Thoracic aorta (tissue), 2 donors: ENCODE measurements at places on chromosomes 13 and 19.

DNA sequence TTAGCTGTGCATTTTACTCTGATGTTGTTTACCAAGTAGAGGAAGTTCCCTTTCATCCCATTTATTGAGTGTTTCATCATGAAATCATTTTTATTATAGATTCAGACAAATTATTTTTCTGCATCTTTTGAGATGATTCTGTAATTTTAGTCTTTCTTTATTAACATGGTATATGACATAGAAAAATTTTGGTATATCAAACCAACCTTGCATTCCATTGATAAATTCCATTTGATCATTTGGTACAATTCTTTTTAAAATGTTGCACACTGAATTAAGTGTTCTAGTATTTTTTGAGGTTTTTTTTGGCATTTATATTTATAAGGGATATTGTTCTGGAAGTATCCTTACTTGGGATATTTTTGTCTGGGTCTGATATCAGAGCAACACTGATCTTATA, 308.4 kb downstream of the DLEU7 start:
- DNase-seq, result no peak

- no peak for DNase-seq
Observed at GRCh38 chr19:1027650-1028061, 1.2 kb downstream of the CNN2 start.

DNA sequence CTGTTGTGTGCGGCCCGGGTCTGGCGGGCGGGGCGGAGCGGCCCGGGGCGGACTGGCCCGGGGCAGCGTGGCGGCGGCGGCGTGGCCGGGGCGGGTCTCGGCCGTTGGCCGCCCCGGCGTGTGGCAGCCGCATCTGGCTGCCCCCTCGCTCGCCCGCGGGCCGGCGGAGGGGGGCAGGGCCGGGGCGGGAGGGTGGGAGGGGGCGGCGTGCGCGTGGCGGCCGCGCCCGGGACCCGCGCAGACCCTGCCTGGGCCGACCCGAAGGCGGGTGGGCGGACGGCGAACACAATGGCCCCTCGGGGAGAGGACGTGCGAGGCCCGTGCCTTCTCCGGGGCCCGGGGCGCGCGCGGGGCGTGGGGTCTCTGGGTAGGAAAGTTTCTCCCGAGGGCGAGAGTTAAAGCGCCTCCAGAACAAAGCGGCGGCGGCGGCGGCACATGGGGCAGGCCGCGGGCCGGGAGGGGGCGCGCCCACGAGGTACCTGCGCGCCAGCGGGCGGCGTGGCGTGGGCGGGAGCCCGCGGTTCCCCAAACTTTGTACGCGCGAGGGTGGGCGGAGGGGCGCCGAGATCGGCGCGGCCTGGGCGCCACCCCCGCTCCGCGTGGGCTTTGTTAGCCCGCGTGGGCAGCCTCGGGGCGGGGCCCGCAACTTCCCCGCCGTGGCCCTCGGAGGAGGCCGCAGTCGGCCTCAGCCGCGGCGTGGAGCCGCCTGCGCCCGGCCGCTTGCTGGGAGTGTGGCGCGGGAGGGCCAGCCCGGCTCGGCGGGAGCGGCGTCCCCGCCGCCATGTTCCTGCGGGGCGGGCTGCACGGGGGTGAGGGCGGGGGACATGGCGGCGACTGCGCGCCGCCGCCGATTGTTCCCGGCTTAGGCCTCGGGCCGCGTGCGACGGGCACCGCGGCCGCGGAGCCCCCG, 764 bp downstream of the MIR17HG start:
- DNase-seq, result no peak

GRCh38 chr13:65763811-65764210, 1466.3 kb downstream of the PCDH9 start:
- DNase-seq, result no peak

DNA sequence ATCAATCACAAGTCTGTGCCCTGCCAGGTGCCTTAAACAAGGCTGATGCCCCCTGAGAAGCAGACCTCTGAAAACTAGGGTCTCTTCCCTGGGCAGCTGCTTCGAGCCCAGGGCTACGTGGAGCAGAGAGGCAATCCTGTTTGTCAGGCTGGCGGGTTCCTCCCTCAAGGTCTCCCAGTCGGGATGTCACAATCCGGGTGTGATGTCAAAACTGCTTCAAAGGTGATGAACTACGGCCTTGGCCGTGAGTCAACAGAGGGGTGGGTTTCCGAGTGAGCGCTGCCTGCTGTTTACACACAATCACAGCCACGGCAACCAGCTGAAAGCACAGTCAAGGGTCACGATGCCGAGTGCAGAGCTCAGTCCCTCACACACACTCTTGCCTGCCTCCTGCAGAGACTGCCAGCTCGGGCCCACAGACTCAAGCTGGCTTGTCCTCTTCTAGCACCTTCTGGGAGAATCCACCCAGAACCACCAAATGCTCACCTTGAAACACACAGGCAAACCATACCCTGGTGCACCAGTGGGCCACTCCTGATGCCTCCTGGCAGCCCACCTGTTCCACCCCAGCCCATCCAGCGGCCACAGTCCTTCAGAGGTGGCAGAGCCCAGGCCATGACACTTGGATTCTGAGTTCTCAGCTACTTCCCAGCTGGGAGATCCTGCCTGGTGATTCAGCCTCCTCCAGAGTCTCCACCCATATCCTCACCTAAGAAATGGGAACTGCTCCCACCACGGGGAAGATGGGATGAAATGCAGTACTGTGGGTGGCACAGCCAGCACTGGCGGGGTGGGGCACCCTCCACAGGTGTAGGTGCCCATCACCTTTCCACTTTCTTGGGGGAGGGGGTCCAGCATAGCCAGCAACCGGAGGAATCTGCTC, 6.8 kb downstream of the ELL start:
- DNase-seq, result no peak

DNA sequence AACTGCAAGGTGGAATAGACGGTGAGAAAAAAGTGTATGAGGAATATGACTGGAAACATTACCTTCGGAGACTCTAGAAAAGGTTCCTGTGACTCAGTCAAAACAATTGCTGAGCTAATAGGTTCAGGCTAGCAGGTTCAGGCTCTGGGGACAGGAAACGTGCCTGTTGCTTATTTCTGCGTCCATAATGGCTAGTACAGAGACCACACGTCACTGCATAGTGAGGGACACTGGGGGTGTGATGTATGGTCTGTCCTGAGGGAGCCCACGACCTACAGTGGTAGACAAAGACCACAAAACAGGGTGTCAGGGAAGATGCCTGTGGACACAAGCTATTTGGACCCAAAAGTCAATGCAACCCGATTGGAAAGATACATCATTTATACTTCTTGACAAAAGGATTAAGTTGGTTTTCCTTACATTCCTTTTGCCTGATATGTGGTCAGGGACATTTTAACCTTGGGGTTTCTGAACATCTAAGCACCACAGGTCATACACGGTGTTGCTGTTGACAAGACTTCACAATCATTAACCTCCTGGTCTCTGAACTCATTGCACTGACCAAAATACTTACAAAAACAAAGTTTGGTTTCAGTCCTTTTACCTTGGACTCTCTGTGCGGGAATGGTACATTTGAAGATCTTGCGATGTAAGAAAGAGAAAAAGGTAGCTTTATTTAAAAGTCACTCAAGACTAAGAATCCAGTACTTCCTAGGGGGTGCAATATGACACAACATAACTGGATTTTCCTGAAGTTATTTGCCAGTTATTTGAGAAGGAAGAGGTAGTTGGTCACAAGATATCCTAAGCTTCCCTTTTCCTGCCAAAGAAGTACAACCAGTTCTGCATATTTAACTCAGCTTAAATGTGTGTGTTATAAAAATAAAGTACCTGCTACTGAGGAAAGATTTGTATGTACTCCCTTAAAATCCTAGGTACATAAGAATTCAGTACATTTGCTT, 20.0 kb downstream of the CRYL1 start:
- no peak for DNase-seq

DNA sequence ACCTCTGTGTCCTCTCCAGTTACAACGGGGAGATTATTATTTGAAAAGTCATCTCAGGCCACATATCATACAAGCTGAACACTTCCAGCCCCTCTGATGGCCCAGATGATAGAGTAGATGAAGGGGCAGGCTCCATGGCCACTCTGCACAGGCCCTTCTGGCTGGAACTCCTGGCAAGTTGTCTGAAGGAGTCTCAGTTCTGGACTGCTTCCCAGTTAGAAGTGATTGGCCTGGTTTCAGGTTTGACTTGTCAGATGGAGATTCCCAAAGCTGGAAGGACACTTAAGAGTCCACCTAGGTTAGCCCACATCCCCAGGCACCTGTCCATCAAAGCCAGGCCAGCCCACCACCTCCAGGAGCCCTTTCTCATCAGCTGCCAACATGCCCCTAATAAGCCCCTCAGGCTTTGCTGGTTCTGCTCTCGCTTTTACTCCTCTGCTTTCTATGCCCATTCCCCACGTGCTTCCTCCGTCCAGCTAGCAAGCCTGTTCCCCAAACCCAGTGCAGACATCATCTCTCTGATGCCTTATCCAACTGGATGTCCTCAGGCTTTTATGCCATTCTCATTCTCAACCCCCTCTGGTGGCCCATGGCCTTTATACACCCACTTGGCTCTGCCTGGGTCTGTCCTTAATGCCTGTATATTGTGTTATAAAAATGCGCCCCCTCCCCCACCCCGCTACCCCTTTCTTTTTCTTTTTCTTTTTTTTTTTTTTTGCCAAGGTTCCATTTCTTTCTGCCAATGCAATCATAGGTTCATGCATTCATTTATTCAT, 56.5 kb downstream of the HSPH1 start:
- DNase-seq, result no peak

DNA sequence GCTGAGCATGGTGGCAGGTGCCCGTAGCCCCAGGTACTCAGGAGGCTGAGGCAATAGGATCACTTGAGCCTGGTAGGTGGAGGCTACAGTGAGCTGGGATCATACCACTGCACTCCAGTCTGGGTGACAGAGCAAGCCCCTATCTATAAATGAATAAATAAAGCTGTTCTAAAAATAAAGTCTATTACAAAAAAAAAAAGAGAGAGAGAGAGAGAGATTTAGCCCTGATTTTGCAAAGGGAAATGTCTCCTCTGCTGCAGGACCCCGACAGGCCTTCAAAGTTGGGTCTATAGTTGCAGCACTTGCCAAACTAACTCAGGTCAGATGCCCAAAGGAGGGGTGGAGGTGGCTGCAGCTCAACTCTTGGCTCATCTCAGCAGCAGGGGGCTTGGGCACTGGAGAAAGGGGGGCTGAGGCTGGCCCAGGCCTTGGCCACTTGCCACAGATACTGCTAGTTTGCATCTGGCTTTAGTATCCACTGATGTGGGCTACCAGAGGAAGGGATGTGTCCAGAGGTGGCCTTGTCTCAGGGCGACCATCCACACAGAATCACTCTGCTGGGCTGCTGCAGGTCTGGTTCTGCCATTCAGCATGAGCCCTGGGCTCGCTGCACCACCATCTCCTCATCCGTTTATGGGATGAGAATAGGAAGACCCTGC, 30.8 kb upstream of the AKT2 start:
- no peak for DNase-seq

DNA sequence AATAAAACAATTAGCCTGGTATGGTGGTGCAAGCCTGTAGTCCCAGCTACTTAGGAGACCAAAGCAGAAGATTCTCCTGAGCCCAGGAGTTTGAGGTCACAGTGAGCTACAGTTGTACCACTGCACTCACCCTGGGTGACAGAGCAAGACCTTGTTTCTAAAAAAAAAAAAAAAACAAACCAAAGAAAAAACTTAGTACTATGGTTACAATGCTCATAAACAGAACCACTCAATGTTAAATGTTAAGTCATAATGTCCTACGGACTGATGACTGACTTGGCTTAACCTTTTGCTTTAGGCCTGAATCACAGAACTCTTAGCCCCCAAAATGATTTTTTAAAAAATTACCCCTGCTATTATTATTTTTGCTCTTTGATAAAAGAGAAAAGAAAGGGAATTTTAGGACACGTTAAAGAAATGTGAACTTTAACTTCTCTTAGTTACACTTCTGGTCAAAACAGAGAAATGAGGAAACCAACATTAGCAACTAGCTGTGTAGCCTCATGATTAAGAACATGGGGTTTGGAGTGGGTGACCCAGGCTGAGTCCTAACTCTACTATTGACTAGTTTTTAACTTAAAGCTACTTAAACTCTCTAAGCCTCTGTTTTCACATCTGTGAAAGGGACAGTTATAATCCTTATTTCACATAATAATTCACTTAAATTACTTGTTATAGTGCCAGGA, 13.7 kb upstream of the ELF1 start:
- no peak for DNase-seq

DNA sequence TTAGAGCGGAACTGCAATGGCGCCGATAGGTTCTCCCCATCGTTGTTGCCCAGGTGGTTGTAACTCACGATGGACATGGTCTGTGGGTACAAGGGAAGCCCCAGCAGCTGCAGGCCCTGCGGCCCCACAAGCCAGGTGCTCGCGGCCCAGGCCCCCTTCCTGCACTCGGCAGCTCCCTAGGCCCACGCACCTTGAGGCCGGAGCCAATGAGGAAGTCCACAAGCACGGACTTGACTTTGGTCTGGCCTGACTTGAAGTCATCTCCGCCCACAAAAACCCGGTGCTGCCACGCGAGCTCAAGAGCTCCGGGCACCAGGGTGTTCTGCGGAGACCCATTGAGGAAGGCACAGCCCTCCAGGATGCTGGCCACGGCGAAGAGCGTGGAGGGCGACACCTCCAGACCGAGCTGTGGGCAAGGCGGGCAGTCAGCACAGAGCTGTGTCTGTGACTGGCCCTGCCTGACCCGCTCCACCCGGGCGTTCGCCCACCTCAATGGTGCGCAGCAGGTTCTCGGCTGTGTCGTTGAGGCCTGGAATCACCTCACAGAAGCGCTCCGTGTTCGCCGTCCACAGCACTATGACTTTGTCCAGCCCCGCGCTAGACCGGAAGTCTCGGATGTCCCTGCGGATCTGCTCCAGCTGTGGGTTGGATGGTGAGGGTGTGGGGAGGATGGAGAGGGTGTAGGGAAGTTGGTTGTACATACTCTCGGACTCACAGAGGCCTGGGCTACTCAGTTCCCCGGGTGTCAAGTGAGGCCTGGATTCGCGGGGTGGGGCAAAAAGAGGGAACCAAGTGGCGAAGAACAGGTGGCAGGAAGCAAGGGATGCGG, 1.9 kb downstream of the ISYNA1 start:
- no peak for DNase-seq

DNA sequence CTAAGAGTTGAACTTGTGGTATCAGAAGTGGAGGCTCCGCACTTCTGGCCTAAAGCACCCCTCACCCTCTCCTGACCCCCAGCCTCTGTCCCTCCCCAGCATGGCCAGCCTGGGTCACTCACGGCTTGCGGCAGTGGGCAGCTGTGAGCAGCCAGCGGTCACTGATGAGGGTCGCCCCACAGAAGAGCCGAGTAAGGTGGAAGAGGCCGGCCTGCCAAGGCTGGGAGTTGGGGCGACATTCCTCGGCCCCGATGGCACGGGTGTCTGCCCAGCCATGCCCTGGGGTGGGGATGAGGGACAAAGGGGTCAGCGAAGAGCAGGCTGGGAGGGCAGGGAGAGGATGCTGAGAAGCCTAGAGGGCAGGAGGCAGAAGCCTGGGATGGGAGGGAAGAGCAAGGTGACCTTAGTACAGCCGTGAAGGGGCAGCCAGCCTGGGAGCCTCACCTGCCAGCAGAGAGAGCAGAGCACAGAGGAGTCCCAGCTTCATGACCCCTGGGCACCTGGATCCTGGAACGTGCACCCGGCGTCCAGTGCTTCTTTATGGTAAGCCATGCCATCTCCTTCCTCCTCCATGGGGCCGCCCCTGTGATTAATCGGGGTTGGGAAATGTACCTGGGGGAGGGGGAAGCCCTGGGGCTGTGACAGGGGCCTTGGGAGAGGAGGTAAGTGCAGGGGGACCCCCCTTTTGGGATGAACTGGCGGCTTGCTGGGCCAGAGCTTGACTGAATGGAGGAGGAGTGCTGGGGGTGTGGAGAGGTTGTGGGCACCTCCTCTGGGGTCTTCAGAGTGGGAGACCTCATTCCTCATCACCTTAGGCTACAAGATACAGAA, 7.9 kb upstream of the KLK8 start:
- no peak for DNase-seq
